Stimulated activated naive CD4-positive, alpha-beta T cell treated with Interleukin-2 at 50 U/mL for 16 hours (primary cell): ENCODE measurements at places on chromosomes 6 and 20.

DNA sequence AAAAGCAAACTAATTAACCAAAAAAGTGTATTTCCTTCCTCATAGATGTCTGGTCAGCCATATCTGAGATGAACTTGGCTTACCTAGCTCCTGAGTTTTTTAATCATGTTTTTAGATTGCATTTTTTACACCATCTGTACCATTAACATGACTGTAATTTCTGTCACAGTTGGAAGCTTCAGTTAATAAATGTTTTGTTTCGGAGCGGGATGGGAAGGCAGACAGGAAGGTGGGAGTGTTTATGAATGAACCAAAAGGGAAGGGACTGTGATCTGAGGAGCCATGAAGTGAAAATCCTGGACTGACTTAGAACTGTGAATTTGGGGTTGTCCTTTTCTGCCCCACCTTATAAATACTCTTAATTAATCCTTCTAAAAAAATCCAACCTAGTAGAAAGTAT is 445.6 kb upstream of the SOX4 start:
- DNase-seq: no peak

DNA sequence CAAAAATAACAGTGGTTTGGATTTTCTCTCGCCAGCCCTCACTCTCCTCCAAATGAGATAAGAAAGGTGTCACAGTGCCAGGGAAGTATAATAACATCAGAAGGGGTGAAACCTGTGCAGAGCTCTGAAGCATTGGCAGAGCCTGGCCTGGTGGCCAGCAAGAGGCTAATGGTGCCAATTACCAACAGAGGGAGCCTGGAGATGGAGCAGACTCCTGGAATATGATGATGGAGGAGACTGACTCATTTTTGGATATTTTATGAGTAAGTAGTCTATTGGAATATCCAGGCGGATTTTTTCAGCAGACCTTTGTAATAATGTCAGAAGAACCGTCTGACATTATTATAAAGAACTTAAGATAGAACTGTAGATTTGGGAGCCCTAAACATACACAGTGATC is 442.6 kb upstream of the MARCKS start:
- no peak for DNase-seq

DNA sequence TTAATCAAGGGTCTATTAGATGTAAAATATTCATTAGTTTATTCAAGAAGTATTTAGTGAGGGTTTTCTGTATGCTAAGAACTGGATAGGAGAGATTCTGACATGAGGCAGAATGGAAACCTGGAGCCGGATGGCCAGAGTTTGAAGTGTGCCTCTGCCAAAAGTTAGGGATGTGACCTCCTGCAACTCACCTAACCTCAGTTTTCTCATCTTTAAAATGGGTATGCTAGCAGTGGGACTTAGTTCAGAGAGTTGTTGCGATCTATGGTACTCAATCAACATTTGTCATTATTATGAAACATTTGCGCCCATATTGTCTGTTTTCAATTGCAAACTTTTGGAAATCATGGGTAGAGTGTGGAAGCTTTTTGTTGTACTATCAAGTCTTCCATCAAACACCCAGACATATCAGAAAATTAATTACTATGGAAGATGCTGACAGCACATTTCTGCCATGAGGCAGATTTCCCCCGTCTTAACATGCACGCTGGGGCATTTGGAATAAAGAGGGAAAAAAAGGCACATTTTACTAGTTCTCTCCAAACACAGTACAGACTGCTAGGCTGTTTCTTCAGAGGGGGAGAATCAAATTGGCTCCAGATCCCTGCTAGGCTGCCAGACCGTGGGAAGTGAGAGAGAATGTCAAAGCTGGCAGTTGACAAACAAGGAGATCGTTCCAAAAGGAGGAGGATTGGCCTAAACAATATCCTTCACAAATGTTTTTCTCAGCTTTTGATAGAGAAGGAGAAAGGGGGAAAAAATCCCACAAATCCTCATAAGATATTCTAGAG is 205.3 kb upstream of the TSHZ2 start:
- DNase-seq: no peak

GRCh38 chr20:37484331-37484730 is 36.7 kb upstream of the NNAT start:
- DNase-seq: no peak

GRCh38 chr6:19999319-20000191 is 162.4 kb downstream of the ID4 start:
- DNase-seq: no peak

- DNase-seq: no peak
These were observed 603.9 kb downstream of the HDGFL1 start for GRCh38 chr6:23173234-23173633.

DNA sequence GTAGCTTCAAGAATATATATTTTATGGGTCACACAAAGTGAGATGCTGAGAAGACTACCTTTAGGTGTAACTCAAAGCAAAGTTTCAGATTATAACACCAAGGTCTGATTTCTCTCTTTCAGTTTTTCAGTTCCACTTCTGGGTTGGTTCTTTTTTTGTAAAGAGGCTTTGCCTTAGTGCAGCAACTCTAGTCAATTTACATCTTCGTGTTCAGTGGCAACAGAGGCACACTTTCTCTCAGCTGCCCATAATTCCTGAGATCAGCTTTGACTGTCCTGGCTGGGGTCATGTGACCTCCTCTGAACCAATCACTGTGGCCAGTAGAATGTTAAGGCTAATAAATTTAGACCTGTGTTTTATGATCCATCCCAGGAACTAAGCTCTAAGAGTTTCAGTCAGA is 120.2 kb downstream of the TINAG start:
- DNase-seq: no peak

- no peak for DNase-seq
These were observed 135.8 kb upstream of the PRSS16 start for GRCh38 chr6:27111743-27112142.

GRCh38 chr6:77470983-77471382 is 7.7 kb upstream of the HTR1B start:
- DNase-seq: no peak

DNA sequence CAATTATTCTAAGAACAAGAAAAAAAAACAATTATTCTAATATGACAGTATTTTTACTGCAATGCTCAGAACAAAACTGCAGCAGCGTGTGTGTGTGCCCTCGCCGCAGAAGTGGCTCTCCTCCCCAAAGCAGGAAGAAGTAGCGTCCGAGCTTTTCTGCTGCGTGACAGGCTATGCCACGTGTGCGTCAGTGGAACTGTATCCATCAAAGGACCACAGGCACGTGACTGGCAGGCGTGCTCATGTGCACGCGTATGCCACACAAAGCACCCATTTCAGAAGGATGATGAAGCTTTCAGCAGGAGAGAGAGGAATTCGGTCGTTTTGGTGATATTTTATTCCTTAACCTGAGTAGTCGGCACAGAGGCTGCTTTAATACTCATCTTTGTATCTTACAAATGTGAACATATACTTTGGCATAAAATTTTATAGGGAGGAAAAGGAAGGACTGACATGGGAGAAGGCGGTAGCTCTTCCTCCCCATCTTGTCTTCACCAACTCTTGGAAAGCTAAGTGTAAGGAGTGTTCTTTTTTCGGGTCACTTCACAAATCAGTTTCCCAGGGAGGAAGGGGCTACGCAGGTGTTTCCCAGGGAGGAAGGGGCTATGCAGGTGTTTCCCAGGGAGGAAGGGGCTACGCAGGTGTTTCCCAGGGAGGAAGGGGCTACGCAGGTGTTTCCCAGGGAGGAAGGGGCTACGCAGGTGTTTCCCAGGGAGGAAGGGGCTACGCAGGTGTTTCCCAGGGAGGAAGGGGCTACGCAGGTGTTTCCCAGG is 3.4 kb downstream of the TCFL5 start:
- DNase-seq: no peak

GRCh38 chr20:57841297-57841866 is 131.6 kb upstream of the PMEPA1 start:
- DNase-seq: no peak

- DNase-seq: no peak
These were observed 80.9 kb upstream of the AFDN start for GRCh38 chr6:167745670-167746389.

DNA sequence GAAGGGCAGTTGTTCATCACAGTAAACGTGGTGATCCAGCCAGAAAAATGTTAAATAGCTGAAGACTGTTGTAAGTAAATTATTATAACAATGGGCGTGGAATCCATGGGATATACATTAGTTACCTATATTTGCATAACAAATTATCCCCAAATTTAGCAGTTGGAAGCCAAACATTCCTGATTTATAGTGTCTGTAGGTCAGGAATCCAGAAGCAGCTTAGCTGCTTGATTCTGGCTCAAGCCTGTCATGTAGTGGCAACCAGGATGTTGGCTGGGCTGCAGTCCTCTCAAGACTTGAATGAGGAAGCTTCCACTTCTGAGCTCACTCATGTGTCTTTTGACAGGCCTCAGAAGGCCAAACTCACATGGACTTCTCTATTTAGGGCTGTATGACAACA is 6.9 kb upstream of the ADGRB3 start:
- DNase-seq: no peak
